ENCODE measurements at places on chromosomes 4 and X.

DNA sequence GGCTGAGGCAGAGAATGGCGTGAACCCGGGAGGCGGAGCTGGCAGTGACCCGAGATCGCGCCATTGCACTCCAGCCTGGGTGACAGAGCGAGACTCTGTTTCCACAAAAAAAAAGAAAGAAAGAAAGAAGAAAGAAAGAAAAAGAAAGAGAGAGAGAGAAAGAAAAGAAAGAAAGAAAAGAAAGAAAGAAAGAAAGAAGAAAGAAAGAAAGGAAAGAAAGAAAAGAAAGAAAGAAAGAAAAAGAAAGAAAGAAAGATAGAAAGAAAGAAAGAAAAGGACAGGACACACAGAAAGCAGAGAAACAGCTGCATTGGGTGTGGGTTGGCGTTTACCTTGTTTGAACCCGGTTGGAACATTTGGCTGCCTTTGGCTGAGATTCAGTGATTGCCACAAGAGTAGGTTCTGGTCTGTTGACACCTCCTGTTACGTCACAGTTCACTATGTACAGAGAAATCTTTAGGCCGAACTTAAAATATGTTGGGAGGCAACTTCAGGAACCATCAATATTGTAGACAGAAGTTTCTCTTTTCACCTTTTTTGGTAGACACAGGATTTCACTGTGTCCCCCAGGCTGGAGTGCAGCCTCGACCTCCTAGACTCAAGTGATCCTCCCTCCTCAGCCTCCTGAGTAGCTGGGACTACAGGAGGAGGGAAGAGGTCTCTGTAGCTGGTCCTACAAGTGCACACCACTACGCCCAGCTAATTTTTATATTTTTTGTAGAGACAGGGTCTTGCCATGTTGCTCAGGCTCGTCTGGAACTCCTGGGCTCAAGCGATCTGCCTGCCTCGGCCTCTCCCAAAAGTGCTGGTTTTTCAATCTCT is 16.3 kb upstream of the PLCXD1 start:
- no peak for DNase-seq

DNA sequence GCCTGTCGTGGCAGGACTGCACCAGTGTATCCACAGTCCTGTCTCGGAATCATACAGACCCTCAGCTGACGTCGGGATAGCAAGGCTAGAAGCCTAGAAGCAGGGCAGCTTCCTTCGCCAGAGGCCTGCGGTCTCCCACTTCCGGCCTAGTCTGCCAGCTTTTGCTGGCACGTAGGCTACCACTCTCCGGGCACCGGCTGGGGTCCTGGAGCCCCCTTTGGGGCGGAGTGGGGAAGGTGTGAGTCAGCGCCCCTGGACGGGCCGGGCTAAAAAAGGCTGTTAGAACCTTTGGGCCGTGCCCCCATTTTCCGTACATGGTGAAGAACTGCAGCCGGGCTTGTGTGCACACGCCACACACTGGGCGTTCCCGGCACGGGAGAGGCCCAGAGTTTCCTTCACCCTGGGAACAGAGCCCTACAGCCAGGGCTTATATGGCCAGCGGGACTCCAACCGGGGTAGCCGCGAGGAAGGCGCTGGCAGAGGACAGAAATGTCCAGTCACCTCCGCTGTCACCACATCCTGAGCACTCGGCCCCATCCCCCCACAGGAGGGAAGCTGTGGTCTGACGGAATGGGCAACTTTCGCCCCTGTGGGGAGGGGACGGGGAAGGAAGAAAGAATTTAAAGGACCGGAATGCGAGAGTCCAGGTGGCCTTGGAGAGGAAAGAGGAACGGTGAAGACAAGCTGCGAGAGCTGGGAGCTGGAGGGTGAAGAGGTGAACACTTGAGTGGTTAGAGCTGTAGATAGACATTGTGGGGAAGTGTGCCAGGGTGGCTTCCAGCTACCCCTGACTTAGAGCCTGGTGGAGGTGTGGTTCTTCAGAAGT is 4.6 kb downstream of the MAGIX start:
- no peak for DNase-seq

DNA sequence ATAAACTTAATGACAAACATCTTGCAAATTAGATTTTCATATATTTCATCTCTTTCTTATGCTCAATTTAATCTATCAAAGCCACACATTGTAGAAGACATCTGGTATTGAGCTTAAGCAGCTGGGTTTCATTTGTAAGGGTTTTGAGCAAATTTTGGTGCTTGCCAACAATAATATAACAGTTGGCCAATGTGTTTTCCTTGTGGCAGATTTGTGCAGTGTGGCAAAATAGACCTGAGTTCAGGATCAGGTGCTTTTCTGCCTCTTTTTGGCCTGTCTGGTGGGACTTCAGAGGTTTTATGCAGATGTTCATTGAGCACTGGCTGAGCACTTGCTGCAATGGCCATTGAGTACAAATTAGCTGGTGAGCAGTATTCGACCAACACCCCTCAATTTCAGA is 301.9 kb downstream of the BMPR1B start:
- no peak for DNase-seq

DNA sequence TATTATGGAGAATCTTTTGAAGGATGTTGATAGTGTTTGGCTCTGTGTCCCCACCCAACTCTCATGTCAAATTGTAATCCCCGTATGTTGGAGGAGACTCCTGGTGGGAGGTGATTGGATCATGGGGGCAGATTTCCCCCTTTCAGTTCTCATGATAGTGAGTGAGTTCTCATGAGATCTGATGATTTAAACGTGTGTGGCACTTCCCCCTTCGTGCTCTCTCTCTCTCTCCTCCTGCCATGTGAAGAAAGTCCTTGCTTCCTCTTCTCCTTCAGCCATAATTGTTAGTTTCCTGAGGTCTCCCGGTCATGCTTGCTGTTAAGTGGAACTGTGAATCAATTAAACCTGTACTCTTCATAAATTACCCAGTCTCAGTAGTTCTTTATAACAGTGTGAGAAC is 166.1 kb upstream of the NUDT6 start:
- DNase-seq, result no peak

- no peak for DNase-seq
Observed at GRCh38 chr4:19437008-19437407, 814.7 kb upstream of the SLIT2 start.

GRCh38 chrX:132916349-132916748 is 42.1 kb downstream of the HS6ST2 start:
- DNase-seq, result no peak

GRCh38 chr4:60223208-60223923 is 976.8 kb upstream of the ADGRL3 start:
- no peak for DNase-seq

DNA sequence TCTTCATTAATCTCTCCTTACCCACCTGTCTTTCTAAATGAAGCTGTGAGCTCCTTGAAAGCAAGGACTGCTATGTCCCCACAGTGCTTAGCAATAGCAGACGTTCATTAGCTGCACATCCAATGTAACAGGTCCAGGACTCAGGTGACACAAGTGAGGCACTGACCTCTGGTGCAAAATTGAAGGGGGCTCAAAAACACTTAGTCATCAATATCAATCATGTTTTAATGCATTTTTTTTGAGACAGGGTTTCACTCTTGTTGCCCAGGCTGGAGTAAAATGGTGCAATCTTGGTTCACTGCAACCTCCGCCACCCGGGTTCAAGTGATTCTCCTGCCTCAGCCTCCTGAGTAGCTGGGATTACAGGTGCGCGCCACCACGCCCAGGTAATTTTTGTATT is 56.1 kb upstream of the ADGRG2 start:
- no peak for DNase-seq

DNA sequence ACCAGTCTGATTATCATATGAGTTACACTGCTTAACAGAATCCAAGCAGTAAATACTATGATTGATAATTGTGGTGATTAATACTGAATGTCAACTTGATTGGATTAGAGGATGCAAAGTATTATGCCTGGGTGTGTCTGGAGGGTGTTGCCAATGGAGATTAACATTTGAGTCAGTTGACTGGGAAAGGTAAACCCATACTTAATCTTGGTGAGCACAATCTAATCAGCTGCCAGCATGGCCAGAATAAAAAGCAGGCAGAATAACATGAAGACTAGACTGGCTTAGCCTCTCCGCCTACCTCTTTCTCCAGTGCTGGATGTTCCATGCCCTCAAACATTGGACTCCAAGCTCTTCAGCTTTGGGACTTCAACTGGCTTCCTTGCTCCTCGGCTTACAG is 961.3 kb downstream of the ADGRL3 start:
- no peak for DNase-seq

- no peak for DNase-seq
Observed at GRCh38 chrX:154542723-154543424, 3.8 kb downstream of the G6PD start.

GRCh38 chr4:9703391-9703790 is 78.0 kb upstream of the DRD5 start:
- DNase-seq, result peak; percentile 29

GRCh38 chr4:4663028-4663427 is 121.2 kb upstream of the STX18 start:
- no peak for DNase-seq

DNA sequence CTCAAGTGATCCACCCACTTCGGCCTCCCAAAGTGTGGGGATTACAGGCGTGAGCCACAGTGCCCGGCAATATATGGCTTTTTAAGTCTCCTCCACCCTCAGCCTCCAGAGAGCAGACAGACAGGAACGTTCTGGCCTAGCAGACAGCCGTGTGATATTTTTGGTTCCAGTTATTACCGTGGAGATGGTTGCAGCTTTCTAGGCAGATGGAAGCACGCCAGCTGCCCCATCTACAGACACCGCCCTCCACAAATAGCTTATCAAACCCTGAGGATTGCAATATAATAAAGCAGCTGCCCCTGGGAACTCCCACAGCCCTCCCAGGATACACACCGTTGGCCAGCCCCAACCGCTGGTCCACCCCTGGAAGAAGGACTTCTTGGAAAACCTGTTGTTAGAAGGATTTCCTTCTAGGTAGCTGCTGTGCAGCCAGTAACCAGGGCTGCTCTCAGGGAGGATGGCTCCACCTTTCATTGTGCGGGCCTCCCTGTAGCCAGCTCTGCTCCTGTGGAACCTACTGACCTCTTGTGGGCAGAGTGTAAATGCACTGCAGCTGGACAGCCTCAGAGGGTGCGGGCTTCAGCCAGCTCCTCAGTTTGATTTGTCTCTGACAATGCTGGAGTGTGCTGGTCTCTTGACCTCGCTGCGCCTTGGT is 44.0 kb downstream of the SLC25A5 start:
- no peak for DNase-seq

DNA sequence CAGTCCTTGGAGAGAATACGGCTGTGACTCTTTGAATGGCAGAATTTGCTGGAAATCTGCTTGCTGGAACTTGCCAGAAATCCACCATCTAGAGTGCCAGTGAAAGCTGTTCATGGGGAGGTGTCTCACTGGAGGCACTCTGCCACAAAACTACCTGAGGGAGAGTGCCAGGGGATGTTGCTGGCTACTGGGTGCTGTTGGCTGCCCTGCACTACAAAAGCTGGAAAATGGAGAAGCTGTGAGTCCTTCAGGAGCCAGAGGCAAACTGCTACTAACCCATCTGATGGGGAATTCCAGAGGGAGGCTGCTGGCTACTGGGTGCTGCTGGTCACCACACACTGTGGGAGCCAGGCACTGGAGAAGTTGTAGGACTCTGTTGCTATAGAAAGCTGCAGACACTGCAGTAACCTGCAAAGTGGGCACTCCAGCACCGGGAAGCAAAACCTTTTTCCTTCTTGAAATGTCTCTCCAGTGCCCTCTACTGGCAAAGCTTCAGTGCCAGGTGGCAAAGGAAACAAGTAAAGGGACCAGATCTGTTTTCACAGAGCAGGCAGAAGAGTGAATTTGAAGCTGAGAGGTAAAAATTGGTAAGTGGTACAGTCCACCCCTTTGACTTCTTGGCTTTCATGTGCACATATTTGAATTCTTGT is 47.8 kb upstream of the HSD17B10 start:
- peak; percentile 11 for DNase-seq
